Right ventricle myocardium inferior (tissue), 1 donor: ENCODE measurements at places on chromosomes 6 and 20. TPM values are rescaled to one million over a fixed set of nuclear protein-coding genes. Genes with fewer than 3 reads are reported as not detected.

DNA sequence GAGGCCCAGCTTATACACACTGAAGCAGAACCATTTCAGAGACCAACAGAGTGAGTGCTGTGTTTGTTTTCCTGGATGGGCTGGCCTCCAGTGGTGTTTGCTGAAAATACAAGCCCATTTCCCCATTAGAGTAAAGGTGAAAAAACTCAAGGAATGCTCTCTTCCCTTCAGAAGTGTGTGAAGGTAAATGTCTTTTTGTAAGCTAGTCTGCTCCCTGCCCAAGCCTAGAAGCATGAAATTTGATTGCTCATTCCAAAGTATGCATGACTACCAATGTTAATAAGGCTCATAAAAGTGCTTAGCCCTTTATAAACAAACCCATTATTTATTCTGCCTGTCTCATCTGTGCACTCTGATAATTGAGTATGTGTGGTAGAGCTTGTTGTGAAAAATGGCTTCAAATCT is 59.1 kb downstream of the ADGRF1 start:
- no peak for DNase-seq

- DNase-seq, result no peak
Observed at GRCh38 chr20:58905236-58905635, 52.7 kb downstream of the GNAS start.

DNA sequence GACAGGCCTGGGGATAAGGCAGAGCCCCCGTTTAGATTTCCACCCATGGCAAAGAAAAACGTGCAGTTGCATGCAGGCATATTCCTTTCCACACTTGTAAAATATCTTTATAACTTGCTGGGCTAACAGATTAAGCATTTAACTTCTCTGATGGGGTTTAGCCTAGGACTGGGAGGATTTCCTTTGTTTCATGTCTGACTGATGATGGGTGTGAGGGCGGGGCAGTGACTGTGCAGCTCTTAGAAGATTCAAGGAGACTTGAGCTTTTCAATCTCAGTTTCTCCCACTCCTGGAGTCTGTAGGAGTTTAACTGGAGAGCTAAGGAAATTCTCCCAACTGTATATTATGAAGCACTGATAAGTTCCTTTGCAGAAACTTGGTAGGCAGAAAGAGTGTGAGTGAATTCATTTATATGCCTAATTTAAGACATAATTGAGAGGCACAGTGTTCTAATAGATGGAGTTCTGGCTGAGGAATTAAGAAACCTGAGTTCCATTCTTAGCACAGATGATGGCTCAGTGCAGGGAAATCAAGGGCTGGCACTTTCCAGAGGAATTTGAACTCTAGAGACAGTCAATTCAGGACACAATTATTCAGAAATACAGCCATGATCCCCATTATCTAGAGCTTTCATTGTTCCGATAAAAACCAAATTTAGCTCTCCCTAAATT is 214.6 kb upstream of the CNR1 start:
- no peak for DNase-seq

- no peak for DNase-seq
Observed at GRCh38 chr20:11867291-11867919, 50.3 kb upstream of the BTBD3 start.

DNA sequence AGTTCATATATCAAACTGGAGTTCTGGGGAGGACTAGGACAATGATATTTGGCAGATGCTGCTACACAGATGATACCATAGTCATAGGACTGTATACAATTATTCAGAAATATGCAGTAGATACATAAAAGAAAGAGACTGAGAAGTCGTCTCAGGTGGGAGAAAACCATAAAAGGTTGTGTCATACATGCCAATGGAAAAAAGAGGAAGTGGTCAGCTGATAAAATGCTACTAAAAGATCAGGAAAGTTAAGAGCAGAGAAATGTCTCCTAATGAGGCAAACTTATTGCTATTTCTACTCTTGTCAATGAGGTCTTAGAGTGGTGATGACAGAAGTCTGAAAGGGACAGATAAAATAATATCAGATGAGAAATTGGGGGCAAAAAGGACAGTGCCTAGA is 407.6 kb downstream of the COL12A1 start:
- DNase-seq, result no peak

GRCh38 chr6:10403385-10404106 is 11.3 kb downstream of the TFAP2A start:
- no peak for DNase-seq

GRCh38 chr20:39266989-39267388 is 304.8 kb downstream of the DHX35 start:
- DNase-seq, result no peak

DNA sequence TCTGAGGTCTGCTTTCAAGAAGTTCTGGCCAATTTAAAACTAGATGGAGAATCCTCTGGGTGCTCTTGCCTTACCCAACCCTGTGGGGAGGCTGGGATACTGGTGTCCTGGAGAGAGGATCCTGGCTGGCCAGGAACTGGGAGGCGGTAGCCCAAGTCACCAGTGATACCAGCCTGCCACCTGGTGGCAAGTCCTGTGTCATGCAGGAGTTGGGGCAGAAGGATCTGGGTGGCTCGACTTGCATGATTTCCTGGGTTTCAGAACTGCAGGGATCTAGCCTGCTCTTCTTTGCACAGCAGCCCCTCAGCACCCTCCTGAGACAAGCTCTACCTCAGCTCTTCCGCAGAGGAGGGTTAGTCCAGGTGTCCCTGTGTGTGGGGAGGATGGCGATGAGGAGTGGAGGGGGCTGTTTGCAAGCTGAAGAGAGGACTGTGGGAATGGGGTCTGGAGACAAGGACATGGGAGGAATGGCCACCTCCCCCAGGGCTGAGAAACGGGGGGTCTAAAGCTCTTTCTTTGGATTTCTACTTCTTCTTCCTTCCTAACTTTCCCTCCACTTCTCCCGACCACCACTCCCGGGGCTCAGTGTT is 4.2 kb downstream of the KCNK17 start:
- peak; percentile 81 for DNase-seq

GRCh38 chr20:17502105-17502504 is 29.1 kb downstream of the BFSP1 start:
- no peak for DNase-seq

GRCh38 chr20:25205277-25206062 is 10.0 kb downstream of the ENTPD6 start:
- DNase-seq, result no peak

DNA sequence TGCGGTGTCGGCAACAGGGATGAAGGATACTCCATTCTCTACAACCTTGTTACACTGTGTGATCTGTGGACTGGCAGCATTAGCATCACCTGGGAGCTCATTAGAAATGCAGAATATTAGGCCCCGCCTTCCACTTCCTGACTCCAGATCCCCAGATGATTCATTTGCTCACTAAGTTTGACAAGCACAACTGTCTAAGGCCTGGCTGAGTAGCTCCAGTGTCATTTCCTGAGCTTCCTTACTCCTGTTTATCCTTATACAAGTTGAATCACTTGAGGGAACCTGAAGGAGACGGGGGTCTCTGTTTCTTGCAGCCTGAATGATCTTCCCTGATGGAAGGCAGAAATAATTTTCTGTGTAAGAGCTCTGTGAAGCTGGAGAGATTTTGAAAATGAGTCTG is 32.7 kb upstream of the PROKR2 start:
- DNase-seq, result no peak

The IFNGR1 gene
- 103 TPM for total RNA-seq

The CYP24A1 gene
- not detected for total RNA-seq

The BEND6 gene
- 0.30 TPM for total RNA-seq

The SLC52A3 gene
- 2.7 TPM for total RNA-seq

The SIGLEC1 gene
- total RNA-seq, result 9.5 TPM

The FNDC1 gene
- total RNA-seq, result 1.5 TPM
